ENCODE measurements at places on chromosomes 16 and 17.

DNA sequence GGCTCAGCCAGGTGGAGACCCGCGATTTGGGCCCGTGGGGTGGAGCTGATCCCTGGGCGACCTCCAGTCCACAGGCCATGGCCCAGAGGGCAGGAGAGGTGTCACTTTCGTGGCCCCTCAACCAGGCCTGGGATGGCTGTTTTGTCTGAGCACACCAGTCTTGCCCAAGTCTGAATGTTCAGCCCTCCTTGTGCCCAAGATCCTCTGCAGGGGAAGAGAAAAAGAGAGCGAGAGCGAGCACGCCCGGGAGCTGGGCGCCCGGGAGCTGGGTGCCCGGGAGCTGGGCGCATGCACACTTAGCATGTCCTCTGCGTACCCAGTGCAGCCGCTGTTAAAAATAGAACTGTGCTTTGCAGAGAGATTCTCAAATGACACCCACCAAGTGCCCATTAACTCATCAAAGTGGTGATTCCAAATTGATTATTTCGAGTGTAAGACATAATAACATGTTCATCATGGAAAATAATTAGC lies 403.3 kb upstream of the TNRC6C start:
- DNase-seq = no peak

GRCh38 chr16:47779201-47780016 lies 318.3 kb downstream of the PHKB start:
- no peak for DNase-seq

DNA sequence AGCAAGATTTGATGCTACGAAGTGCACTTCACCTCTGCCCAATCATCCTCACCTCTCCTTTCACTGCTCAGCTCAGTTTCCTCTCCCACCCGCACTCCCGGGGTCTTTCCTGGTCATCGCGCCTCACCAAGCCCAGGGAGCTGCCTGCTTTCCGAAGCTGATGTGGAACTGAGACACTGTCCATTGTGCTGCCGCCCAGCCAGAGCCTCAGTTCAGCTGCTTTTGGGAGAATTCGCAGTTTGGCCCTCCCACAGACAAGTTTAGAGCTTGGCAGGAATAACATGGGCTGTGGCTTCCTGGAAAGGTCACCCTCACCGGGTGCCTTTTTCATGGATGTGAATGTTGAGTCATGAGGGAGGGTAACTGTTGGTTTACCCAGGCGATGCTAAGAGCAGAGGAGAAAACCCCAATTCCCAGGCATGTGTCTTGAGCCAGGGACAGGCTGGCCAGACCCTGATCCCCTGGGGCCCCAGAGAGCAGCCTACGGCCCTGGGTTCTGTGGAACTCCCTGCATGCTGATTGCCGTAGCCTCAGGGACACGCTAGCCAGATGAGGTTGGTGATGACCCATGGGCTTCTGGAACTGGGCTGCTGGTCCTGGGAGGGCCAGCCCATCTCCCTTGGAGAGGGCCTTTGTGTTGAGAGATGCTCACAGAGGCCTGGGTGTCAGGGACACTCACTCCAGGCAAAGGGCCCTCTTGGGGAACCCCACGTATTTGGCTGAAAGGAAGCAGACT lies 1687.5 kb downstream of the TP53TG3F start:
- DNase-seq = no peak

DNA sequence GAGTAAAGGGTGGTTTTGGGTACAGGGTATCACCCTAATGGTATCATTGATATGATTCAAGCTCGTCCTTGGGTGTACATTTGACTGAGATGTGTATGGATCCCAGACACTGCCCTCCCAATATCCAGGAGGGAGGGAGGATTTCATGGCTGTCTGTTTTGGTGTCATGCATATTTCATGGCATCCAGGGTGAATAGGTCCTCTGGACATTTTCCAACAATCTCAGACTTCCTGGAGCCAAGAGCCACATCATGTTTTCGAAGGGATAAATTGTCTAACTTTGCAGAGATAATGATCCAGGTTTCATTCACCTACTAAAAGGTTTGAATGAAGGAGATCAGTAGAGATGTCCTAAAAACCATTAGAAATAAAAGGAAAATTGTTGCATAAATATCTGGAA lies 431.9 kb downstream of the SHISA9 start:
- no peak for DNase-seq

GRCh38 chr16:50602531-50603205 lies 54.5 kb downstream of the NKD1 start:
- no peak for DNase-seq

DNA sequence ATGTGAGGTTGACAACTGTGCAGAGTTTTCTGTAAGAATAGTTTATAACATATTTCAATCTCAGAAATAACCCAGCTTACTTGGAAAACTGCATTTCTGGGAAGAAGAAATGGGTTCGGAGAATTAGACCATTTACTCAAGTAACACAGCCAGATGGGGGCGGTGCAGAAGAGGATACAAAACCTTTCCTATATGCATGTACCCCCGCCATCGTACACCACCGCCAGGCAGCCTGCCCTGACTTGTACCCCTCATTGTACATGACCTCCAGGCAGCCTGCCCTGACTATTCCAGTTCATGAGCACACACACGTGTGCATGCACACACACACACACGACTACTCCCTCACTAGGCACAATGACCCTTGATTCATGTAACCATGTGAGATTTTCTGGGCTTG lies 154.0 kb downstream of the C16orf78 start:
- DNase-seq = no peak

DNA sequence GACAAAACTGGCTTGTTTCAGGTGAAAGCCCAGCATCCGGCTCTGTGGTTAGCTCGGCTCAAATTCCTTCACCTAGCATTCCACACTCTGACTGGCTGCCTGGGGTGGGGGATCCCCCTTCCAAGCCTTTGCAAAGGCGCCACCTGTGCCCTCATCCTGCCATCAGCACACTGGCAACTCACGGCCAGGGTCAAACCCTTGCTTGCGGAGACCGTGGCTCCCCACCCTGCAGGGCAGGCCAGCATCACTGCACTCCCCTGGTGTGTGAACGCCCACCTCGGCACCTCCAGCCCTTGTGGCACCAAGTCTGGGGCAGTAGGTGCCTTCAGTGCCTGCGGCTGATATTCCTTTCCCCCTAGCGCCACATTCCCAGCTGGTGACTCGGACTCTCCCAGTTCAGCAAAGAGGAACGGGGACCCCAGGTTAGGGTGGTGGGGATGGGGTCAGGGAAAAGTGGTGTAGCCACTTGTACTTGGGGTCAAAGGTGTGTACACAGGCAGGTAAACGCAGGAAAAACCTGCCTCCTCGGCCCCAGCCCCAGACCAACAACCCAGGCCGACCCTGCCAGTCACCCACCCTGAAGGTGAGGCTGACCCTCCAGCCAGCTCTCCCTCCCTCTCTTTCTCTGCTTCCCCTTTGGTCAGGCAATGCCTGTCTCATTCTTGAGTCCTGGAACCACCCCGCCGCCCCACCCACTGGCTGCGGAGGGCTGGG lies 1.1 kb downstream of the FLII start:
- DNase-seq = peak; percentile 43

DNA sequence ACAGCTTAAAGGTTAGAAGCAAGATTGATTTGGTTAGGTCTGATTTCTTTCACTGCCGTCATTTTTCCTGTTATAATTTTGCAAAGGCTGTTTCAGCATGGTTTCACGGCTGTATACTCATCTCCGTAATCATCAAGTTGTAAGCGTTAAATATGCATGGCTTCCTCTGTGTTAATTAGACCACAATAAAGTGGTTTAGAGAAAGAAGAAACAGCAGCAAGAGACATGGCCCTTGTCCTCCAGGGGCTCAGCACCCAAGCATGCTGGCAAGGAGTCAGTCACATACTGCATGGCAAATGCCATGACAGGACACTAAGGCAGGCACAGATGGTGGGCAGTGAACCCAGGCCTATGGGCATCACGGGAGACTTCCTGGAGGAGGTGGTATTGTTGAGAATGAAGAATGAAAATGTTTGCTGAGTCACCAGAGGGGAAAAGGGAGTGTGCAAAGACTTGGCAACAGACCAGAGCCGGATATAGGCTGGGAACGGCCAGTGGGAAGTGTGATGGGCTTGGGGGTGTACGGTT lies 61.4 kb upstream of the PLCG2 start:
- DNase-seq = no peak
